Daoy (cell line): ENCODE measurements at places on chromosomes 4 and X. TPM values are rescaled to one million over a fixed set of nuclear protein-coding genes. Genes with fewer than 3 reads are reported as not detected.

The NR3C2 gene
- total RNA-seq = 0.34 TPM in 1 of 2 replicates, not detected in the other

The KCTD8 gene
- total RNA-seq = not detected in 2 replicates

The MID2 gene
- total RNA-seq = 3.4 and 7.3 TPM in 2 replicates

The TBL1X gene
- total RNA-seq = 5.6 and 7.9 TPM in 2 replicates

The EXOC1L gene
- not detected in 2 replicates for total RNA-seq

The FGG gene
- total RNA-seq = not detected in 2 replicates

The FAM114A1 gene
- 35.6 and 37.1 TPM in 2 replicates for total RNA-seq

The UCP1 gene
- total RNA-seq = 0.34 TPM in 1 of 2 replicates, not detected in the other
